ENCODE measurements at places on chromosomes 7 and 10.

DNA sequence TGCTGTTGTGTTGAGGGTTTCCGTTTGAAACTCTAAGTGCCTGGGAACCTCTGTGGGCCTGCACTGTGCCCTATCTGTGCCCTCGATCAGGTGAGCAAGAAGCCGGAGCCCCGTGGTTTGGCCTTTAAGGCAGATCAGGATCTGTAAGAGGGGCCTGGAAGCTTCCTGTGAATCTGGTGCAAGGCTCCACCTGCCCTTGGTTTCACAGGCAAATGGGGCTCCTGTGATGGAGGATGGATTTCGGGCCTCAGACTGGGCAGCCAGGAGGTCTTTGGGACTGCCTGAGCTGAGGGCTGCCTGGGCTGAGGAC lies 21.6 kb downstream of the SCART1 start:
- no peak for DNase-seq

- DNase-seq = peak; percentile 44
Measured at GRCh38 chr10:98041352-98042043, 11.1 kb upstream of the CRTAC1 start.

DNA sequence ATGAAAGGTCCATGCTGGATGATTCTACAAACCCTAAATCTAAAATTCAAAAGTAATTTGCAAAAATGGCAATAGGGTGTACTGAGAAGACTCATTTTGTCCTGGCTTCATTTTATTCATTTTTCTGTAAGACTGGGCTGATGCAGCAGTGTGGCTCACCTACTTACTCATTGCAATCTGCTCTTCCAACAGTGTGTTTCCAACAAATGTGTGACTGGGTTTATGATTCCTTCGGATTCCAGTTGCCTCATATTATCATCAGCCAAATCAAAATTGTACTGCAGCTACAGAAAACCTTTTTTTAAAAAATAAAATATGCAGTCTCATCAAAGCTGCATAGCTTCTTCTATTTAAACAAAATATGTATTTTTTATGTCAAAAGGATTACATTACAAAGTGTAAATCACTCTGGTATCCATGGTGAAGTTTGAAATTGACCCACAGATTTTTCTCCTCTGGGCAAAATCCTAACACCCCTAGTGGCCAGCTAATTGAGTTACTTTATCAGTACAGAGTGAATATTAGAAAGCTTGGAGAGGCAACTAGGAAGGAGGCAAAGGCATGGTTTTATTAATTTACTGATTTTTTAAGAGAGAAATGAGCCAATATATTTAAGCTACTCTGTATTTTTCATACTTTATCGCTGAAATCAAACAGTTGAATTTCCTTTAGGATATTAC lies 390.3 kb downstream of the MAGI2 start:
- no peak for DNase-seq

GRCh38 chr7:66953044-66953427 lies 32.0 kb downstream of the TMEM248 start:
- DNase-seq = no peak

DNA sequence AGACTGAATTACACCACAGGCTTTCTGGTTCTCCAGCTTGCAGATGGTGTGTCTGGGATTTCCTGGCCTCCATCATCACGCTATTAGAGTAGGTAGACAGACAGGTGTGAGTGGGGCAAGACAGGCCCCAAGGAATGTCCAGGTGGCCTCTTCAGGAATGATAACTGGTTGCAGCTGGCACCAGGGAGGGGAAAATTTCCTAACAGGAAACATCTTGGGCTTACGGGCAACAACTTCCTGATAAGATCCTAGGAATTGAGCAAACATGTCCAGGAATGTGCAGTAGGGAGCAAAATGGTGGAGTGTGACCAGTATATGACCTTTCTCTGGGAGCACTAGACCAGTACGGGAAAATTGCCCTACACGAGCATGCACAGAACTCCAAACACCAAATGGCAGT lies 11.3 kb downstream of the XRCC2 start:
- DNase-seq = no peak

- peak; percentile 11 for DNase-seq
Measured at GRCh38 chr10:26556748-26557640, 118.9 kb downstream of the APBB1IP start.

DNA sequence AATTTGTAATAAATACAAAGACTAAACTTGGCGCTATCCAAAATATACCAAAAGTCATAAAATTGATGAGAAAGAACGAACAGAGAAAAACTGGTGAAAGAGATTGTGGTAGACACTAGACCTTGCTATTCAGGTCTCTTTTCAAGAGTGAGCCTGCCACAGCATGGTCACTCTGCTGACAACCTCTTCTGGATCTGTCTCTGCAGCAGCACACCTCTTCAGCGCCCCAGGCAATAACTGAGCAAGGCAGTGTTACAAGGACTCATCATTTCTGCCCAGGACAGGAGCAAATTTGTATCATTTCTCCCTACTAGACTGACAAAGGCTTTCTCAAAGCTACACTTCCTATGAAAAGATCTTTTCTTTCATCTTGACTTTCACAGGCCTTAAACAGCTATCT lies 976.0 kb downstream of the DNAJB9 start:
- DNase-seq = no peak

- no peak for DNase-seq
Measured at GRCh38 chr10:69576334-69577011, 3.3 kb upstream of the NEUROG3 start.

DNA sequence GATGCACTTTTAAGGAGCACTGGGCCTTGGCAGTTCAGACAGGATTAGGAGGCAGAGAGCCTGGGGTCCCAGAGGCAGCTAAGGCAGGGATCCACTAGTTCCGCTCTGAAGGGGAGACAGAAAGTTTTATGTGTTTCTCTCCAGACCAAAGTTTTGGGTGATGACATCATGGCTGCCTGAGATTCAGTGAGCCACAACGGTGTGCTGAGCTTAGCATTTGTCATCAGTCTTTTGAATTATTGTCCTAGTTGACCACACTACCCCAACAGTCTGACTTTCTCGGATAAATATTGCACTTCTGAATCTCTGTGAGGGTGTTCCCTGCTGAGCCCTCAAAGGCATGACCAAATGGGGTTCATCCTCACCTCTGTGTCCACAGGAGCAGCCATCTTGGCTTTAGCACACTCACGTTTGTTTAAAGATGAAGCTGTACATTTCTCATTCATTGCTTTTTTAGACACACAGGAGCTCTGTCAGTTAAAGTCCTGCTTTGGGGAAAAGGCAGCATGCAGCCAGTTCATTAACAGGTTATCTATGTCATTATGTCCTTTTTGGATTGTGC lies 297.7 kb upstream of the LRGUK start:
- no peak for DNase-seq

DNA sequence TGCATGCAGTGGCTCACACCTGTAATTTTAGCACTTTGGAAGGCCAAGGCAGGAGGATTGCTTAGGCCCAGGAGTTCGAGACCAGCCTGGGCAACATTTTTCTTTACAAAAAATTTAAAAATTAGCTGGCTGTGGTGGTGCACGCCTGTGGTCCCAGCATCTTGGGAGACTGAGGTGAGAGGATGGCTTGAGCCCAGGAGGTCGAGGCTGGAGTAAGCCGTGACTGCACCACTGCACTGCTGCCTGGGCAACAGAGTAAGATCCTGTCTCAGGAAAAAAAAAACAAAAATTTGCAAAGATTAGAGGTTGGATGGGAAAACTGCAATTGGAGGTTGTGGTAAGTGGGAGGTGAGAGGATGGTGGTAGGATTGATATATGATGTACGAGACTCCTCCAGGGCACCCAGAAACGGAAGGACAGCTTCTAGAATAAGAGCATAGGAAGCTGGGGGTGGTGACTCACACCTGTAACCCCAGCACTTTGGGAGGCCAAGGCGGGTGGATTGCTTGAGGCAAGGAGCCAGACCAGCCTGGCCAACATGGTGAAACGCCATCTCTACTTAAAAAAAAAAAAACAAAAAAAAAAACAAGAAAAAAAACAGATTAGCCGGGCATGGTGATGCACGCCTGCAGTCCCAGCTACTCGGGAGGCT lies 19.1 kb upstream of the PARP12 start:
- no peak for DNase-seq

- no peak for DNase-seq
Measured at GRCh38 chr10:124222988-124223710, 129.8 kb upstream of the CHST15 start.

GRCh38 chr7:116632384-116632783 lies 39.6 kb upstream of the MET start:
- no peak for DNase-seq

DNA sequence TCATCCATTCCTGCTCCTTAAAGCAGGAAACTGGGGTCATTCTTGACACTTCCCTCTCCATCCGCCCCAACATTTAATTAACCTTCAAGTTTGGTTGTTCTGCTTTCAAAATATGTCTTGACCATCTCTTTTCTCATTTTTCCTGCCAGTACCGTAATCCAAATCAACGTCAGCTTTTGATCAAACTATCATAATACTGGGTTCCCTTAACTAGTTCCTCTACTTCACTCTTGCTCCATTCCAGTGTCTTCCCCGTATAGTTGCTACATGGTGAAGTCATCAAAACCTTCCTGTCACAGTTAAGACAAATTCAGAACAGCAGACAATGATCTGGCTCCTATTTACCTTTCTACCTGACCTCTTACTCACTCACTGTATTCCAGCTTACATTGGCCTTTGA lies 6.6 kb upstream of the KLF14 start:
- no peak for DNase-seq

DNA sequence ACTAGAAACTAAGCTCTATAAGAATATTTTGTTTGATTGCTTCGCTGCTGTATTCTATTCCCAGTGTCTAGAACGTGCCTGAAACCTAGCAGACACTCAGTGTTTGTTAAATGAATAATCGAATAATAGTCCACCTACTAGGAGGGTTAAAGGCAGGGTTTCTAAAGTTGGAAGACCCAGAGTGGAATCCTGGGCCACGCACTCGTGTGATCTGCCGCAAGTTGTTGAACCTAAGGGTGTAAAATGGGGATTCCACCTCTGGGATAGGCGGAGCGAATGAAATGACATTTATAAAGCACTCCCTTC lies 702 bp upstream of the AGFG2 start:
- no peak for DNase-seq

DNA sequence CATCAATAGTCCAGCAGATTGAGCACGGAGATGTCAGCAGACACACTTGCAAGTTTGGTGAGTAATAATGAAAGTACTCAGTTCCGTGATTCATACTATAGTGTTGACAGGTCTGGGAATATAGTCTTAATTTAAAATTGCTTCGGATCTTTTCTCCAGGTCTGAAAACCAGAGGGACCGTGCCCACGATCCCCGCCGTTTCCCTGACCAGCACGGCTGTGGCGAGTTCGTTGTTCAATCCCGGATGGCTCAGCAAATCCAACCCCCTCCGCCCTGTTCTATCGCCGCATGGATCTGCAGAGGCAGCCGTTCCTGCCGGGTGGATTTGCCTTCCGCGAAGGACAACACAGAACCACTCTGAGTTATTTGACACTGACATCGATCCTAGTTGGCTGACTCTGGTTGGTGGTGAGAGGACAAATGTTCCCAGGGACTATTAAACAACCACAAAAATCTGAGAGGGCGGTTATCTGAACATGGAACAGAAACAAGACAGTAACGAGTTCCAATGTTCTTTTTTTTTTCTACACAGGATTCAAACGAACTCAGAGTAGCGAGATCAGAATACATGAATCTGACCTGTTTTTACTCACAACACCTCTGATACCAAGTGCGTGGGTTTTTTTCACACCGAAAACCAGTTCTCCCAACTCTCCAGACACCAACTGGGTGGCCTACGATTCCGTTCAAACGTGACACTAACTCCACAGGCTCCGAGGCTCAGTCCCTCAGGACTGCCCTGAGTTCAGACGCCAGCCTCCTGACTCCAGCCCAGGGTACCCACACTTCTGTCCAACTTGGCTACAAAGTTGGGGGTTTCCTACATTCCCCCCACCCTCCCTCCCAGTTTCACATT lies 52.7 kb downstream of the RBM17 start:
- DNase-seq = no peak

GRCh38 chr10:70478191-70479164 lies at the start of gene PALD1:
Gene PALD1, plus strand, starts transcription at chr10:70478767. Its CDS starts 47,185 bp downstream, at chr10:70525952.
- DNase-seq = no peak

GRCh38 chr7:95545007-95545615 lies 51.2 kb downstream of the PDK4 start:
- DNase-seq = no peak

- no peak for DNase-seq
Measured at GRCh38 chr10:121096617-121097431, 245.7 kb downstream of the WDR11 start.

- DNase-seq = no peak
Measured at GRCh38 chr7:116560021-116560970, 35.5 kb downstream of the CAV1 start.

DNA sequence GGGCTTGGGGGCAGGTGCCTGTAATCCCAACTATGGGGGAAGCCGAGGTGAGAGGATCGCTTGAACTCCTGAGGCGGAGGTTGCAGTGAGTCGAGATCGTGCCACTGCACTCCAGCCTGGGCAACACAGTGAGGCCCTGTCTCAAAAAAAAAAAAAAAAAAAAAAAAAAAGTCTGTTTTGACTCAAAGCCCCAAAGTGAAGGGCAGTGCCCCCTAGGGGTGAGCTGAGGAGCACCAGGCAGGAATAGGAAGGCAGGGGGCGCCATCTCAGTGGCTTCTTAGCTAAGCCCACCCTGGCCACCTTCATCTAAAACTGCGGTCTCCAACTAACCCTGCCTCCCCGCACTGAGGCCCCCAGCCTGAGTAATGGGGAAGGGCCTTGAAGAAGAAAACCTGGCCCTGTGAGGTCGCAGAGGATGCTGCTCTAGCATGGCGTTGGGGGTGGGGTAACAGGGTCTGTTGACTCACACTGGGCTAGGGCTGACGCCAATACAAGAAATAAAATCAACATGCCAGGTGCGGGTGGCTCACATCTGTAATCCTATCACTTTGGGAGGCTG lies 9.8 kb downstream of the PODXL start:
- DNase-seq = peak; percentile 51

DNA sequence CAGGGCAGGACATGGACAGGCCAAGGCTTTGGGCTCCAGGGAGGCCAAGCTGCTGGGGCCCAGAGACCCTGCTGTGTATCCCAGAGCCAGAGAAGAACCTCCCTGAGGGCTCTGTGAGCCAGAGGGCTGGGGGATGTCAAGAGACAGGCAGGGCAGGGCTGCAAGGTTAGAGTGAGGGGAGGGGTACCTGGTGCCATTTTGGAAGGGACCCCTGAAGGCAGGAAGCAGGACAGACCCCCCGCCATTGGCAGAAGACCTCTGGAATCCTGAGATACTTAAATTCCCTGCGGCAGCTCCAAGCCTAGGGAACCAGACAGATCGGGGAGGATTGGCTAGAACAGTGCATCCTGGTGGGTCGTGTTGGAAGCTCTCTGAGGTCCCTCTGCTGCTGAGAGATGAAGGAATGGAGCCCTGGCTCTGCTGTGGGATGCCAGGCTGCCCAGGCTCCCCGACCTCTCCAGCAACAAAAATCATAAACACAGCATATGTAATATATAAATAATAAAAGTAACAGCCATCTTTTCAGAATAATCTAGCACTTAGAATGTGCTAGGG lies 75.0 kb downstream of the LHPP start:
- no peak for DNase-seq

DNA sequence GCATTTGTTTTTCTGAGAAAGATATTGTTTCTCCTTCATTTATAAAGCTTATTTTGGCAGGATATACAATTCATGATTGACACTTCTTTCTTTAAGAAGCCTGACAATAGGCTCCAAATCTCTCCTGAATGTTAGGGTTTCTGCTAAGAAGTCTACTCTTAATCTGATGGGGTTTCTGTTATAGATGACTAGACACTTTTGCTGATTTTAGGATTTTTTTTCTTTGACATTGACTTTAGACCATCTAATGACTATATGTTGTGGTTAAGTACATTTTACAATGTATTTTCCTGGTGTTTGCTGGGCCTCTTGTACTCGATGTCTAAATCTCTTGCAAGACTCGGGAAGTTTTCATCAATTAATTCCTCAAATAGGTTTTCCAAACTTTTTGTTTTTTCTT lies 321.8 kb upstream of the SMIM30 start:
- DNase-seq = no peak

- no peak for DNase-seq
Measured at GRCh38 chr10:82267465-82267864, 392.5 kb downstream of the NRG3 start.

Data from hematopoietic multipotent progenitor cell treated with erythropoietin and hydrocortisone succinate and interleukin-3 and kit ligand, for 15 days (in vitro differentiated cells).